ENCODE measurements at places on chromosomes 11 and 22.

- peak; percentile 54 for DNase-seq
Observed at GRCh38 chr11:35056391-35057093, 82.4 kb upstream of the CD44 start.

DNA sequence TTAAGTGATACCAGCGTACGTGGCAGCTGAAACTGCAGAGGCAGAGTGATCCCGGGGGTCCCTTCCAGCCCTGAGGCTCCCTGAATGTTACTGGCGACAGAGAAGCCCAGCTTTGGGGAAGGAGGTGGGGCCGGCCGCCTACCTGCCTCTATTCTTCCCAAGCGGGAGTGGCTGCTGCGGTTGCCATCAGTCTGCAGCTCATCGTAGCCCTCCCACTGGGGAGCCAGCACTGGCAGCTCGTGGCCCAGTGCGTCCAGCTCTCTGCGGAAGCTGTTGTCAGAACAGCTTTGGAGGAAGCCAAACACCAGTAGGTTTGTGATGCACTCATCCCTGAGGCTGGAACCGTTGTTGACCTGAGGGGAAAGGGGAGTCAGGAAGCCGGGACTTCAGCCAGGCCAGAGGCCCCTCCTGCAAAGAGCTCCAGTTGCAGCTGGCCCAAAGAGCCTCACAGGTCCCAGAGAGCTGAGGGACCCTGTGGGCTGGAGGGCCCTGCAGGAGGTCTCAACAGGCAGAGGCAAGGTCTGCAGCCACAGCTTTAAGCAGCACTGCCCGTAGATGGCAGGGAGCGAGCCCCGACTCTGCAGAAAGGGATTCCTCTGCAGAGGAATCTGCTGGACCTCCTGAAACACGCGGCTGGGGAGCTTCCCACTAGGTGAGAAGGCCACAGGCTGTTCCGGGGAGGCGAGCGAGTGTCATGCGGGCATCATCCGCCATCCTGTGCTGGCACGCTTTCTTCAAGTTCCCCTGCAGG lies 30.4 kb downstream of the BID start:
- no peak for DNase-seq

DNA sequence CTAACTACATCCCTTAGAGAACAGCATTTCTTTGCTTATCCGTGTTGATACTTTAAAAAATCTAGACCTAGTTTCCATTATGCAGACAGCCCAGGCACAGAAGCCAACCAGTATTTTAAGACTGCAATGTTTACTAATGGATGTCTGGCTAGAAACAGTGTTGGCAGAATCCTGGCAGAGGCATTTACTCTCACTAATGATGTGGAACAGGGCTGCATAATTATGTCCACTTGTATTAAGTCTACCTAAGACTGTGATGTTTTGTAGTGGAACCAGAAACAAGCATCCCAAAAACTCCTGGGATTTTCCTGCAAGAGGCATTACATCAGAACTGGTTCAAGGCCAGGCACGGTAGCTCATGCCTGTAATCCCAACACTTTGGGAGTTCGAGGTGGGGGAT lies 50.2 kb upstream of the PICALM start:
- no peak for DNase-seq

- peak; percentile 12 for DNase-seq
Observed at GRCh38 chr22:25763239-25763777, 21.3 kb downstream of the MYO18B start.

DNA sequence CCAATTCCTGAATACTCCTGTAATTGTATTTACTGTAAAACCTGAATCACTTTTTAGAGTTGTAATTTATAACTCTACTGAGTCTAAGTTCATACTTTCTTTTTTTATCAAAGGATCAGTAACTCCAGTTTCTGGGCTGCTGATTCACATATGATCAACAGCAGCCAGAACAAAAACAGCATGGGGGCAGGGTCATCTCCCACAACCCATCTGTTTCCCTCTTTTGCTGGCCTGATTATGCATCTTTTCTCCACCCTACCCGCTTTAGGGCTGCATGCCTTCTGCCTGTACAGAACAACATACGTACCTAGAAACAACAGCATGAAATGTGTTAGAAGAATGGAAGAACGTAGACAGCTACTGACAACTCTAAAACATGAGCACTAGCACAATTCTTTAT lies 76.0 kb downstream of the MRTFA start:
- DNase-seq = peak; percentile 60

DNA sequence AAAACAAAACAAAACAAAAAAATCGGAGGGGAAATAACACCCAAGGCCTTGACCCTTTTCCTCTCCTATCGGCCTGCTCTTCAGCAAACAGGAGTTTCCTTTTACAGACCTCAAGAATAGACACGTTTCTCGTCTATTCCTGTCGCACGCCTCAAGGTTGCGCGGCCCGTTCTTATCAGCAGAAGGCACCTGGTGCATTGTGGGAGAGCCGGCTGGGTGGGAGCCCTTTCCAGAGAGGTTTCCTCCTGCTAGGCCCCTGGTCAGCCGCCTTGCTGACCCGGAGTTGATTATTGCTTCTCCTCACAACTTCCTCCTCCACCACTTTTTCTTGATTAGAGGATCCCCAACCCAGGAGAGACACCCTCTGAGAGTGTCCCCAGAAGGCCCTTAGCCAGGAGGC lies 497.3 kb downstream of the MIAT start:
- DNase-seq = no peak
